ENCODE measurements at places on chromosomes 12 and 14.
A peak's percentile ranks its signal among the peaks of the same experiment; 100 is the strongest.

DNA sequence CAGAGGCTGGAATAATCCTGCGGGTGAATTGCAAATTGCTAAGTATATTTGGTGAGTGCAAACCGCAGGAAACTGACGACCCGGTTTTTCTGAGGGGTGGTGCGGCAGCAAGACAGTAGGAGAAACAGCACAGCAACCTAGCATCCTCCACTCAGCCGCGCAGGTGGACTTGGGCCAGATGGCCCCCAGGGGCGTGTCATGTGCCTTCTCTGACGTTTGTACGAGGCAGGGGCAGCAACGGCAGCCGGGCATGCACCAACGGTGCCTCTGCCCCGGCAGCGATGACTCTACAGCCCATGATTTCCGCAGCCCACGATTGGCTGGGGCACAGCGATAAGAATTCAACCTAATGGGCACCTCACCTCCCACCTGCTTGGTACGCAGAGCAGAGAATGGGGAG, 11.1 kb upstream of the CLEC2A start:
- peak; percentile 4 for DNase-seq

- no peak for DNase-seq
Measured at GRCh38 chr14:104473649-104474494, 105.7 kb upstream of the C14orf180 start.

- DNase-seq = no peak
Measured at GRCh38 chr12:114668886-114669288, 15.1 kb downstream of the TBX3 start.

GRCh38 chr14:76937181-76938091, 91.1 kb downstream of the IRF2BPL start:
- DNase-seq = peak; percentile 91

GRCh38 chr12:113241191-113242025, 20.1 kb downstream of the TPCN1 start:
- no peak for DNase-seq

- no peak for DNase-seq
Measured at GRCh38 chr14:53824061-53824460, 132.6 kb downstream of the BMP4 start.

GRCh38 chr12:3034067-3034750, 43.0 kb upstream of the TSPAN9 start:
- DNase-seq = peak; percentile 93

- DNase-seq = peak; percentile 26
Measured at GRCh38 chr14:104224506-104225277, 86.3 kb downstream of the KIF26A start.

DNA sequence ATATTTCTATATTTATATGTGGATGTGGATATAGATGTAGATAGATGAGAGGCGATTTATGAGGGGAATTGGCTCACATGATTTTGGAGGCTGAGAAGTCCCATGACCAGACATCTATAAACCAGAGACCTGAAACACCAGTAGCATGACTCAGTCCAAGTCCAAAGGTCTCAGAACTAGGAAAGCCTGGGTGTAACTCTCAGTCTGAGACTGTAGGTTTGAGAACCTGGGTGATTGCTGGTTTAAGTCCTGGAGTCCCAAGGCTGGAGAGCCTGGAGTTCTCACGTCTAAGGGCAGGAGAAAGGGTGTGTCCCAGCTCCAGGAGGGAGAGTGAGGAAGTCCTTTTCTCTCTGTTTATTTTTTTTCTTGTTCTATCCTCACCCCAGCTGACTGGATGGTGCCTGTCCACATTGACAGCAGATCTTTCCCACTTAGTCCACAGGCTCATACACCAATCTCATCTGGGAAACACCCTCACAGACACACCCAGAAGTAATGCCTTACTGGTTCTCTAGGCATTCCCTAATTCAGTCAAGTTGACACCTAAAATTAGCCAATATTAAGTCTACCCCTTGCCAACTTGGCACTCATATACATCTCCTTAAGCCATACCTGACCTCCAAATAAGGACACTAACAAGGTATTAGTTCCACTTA, 45.4 kb downstream of the EMP1 start:
- DNase-seq = no peak

GRCh38 chr12:130115646-130116045, 46.6 kb upstream of the FZD10 start:
- DNase-seq = no peak

DNA sequence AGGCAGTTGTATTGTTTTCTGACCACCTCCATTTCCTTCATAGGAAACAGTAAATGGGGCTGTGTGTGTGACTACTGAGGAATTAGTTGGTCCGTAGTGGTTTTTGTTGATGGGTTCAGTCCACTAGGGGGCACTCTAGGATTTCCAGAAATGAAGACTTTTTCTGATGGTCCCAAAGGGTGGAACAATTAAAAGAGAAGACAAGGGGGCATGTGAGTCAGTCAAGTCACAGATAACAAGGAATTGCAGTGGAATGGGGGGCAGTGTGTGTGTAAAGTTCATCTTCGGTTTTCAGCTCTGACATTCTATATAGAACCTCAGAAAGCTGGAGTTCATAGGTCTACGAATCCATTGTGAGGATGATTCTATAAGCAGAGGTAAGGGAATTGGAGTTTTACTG, 186.6 kb upstream of the OR4E1 start:
- DNase-seq = no peak

DNA sequence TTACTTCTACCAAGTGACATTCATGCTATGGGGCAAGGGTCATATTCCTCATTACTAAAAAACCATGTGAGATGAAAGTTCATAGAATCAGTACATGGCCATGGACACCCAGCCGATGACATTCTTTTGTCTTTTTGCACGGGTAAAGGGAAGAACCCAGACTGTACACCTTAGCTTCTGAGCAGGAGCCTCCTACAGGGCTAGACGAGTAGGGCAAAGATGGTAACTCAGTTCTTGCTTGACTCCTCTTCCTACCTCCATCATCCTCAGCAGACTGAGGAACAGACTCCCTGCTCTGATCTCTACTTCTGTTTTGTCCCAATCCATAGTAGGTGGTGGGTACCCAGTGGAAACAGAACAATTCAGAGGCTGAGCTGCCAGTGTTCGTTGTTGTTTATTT, 281.3 kb downstream of the NPAS3 start:
- no peak for DNase-seq

DNA sequence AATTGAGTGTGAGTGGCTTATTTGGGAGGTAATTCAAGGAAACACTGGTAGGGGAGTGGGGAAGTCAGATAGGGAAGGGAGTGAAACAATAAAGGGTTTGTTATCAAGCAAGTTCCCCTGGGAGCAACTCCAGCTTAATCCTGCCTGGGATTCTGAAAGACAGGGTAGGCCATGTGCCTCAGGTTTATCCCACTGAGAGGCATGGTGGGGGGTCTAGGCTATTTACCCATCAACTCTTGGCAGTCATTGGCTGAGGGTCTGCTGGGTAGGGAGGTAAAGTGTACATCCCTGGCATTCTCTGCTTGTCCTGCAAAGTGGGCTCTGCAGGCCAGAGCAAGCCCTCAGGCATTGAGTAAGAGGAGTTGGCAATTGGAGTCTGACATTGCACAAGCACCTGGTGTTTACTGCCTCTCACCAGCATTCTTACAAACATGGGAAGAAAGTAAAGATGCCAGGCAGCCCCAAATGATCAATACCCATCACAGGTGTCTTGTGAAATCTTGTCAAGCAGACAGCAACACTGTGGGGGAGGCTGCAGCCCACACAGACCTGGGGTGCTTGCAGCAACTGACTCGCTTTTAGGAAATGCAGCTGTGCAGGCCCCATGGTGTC, 169.3 kb downstream of the KTN1 start:
- DNase-seq = no peak

DNA sequence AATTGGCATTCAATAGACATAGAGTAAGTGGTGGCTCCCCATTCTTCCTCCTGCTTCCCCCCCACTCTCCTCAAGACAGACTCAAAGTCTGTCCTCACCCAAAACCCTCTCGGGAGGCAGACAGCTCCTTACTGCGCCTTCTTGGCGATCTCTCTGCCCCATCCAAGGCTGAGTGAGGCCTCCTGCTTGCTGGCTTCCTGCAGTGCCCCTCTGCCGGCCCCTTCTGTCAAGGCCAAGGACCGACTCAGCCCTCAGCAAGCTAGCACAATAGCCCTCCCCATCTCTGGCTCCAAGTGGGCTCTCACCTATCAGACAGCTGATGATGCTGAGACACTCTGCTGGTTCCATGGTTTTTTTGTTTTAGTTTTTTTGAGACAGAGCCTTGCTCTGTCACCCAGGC, 62.5 kb upstream of the DLK1 start:
- no peak for DNase-seq

DNA sequence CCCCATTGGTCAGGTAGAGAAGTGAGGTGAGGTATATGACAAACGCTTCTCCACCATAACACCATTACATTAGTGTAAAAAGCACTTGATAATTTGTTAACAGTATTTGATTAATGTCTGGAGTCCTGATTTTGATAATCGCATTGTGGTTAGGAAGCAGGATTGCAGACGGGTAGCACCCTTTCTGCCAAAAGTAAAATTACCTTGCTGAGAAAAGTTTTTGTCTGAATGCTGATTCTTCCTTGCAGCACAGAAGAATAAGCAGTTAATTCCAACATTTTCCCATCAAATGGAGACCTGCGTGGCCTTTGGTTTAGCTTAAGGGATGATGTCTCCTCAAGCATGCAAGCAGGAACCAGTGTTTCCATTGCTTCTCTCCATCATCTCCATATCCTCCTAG, 1090.2 kb upstream of the TMEM132C start:
- DNase-seq = no peak

- DNase-seq = no peak
Measured at GRCh38 chr14:57085801-57086200, 182.9 kb downstream of the EXOC5 start.

DNA sequence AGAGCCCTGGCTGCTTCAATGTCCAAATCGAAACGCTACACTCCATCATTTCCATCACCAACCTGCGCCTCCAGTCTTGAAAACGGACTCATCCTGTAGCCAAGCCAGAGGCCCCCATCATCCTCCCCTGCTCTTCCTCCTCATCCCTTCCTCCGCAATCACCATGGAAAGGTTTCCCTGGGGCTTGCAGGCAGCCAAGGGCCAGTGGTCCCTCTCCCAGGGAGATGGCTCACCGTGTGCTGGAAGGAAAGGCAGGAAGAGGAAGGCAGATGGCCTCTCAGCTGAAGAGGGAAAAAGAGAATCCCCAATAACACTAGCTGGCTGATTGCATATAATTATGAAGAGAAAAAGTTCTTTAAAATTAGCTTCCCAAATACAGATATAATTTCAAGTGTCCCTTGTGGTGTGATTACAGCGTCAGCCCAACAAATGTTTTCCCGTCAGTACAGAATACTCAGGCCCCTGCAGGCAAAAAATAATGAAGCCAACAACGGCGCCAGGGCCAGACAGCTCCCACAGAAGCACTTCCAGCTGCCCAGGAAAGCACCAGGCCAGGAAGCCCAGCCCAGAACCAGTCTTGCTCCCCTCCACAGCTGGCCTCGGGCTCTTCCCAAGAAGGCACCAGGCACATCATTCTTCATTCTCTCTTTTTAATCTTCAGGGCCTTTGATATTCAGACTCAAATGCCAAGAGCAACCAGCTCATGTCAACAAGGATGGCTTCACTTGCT, 24.7 kb downstream of the ITPK1 start:
- DNase-seq = peak; percentile 53

- no peak for DNase-seq
Measured at GRCh38 chr14:71324767-71325272, 417.6 kb downstream of the PCNX1 start.

DNA sequence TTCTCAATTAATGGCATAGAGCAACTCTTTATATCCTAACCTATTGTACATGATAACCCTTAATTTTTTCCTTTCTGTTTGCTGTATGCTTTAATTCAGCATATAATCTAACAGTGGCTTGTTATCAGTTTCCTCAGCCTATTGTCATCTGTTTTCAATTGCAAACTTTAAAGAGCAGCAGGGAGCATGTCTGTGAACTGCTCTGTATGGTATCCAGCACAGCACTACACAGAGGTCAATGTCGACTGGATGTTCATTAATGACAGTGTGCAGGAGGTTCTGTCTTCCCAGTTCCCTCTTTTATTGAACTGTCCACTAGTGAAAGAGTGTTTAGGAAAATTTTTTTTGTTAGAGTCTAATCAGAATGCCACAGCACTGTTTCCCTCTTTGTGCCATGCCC, 609.1 kb downstream of the SOX5 start:
- no peak for DNase-seq

DNA sequence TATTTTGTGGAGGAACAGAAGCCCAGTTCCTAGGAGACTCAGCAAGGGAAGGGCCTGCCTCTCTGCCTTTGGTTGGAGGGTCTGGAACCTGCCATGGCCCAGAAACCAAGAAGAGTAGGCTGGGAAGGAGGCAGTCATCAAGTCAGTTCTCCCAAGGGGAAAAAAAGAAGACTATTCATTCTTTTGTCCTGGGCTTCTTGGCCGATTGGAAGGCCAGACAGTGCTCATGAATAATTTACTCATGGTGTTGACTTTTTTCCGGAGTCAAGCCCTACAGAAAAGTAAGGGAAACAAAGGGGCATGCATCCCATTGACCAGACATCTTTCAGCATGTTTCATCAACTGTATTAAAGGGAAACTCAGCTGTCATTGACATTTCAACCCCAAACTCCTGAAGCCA, 168.1 kb downstream of the PRKCH start:
- no peak for DNase-seq

DNA sequence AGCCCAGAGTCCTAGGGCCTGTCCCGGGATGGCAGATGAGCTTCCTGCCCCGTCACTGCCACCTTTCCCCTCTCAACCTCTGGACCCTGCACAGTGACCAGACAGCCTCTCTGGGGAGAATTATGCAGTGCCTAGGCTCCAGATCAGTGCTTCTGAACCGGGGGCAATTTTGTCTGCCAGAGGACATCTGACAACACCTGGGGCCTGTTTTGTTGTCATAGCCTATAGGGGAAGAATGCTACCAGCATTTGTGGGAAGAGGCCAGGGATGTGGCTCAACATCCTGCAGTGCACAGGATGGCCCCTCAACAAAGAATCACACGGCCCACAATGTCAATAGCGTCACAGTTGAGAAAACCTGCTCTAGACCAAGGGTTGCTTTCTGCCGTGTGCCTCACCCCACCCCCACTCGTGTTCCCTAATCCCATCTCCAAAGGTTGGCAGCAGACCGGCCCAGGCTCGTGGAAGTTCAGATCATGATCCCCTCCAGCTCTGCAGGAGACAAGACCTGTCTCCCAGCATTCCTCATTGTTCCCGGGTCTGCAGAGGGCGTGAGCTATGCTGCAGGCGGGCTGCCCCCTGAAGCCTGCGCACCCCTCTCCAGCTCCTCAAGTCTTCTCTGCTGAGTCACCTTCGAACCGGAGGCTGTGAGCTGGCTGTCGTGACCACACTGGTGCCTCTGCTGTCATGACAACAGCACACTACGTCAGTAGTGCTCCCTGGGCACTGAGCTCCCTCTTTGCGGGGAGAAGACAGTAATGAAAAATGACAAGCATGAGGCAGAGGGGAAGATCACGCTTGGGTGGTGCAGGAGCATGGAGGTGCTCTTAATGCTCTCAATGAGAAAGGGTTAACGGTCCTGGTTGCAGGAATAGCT, 2.0 kb upstream of the GAPDH start:
- no peak for DNase-seq

Measured in posterior cingulate gyrus (tissue), 11 donors.